ENCODE measurements at places on chromosomes 1 and 21.

- no peak for DNase-seq
These were observed 4.3 kb upstream of the TTC22 start for GRCh38 chr1:54805466-54805865.

DNA sequence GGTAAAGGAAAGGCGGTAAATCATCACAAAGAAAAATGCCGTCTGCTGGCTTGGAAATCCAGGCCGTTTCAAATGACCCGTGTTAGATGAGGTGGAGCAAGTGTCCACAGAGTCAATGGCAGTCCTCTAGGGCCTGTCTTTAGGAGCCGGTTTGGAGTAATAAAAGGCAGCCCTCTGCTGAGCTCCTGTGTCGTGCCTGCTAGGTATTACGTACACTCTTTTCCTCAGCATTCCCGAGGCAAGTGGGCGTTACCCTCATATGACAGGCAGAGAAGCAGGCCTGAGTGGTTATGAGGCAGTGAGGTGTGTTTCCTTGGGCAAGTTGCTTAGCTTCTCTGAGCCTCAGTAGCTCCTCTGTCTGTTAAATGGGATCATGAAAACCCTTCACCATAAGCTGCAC is 7.7 kb downstream of the NENF start:
- no peak for DNase-seq

- no peak for DNase-seq
These were observed 7.8 kb downstream of the MORN1 start for GRCh38 chr1:2383576-2383975.

DNA sequence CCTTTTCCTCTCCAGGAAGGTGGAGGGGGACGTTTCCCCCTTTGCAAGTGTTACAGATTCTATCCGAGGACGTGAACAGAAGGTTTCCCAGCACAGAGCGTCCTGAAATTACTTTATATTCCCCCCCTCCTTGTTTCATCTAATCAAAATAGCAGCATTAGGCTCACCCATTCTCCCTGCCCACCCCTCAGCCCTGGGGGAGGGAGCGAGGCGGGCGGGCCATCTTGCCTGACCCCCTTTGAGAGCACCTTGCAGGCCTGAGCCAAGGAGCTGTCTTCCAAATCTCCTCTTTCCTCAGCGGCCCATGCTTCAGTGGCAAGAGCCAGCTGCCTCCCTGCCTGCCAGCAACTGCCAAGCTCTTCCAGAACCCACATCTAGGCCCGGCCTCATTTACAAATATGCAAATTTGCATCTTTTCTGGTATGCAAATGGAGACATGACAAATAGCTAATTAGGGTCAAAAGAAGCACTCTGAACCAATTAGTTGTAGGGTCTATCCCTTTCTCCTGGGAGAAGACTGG is 69.1 kb upstream of the POU3F1 start:
- DNase-seq, result no peak

DNA sequence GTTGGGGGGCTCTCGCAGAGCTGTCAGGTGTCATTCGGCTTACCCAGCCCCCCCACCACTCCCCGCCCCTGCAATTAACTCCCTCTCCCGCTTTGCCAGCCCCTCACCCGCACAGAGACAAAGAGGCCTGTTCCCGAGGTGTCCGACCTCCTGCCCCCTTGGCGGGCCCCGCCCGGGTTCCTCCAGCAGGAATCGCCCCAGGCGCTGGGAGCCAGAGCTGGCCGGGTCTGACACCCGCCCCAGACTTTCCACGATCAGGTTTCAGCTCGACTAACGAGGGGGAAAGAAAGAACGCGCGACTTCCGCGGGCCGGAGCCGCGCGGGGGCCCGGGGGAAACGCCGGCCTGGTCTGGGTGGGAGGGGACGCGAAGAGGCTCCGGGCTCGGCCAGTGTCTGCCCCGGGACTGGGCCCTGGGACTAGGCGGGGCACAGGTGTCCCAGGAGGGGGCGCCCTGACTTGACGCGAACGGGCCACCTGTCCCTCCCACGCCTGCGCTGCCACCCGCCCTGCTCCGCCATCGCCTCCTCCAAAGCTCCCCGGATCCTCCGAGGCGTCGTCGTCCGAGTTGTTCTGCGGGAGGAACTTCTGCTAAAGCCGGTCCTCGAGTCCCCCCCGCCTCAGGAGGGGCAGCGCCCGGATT is 36.4 kb upstream of the HHAT start:
- DNase-seq, result no peak

DNA sequence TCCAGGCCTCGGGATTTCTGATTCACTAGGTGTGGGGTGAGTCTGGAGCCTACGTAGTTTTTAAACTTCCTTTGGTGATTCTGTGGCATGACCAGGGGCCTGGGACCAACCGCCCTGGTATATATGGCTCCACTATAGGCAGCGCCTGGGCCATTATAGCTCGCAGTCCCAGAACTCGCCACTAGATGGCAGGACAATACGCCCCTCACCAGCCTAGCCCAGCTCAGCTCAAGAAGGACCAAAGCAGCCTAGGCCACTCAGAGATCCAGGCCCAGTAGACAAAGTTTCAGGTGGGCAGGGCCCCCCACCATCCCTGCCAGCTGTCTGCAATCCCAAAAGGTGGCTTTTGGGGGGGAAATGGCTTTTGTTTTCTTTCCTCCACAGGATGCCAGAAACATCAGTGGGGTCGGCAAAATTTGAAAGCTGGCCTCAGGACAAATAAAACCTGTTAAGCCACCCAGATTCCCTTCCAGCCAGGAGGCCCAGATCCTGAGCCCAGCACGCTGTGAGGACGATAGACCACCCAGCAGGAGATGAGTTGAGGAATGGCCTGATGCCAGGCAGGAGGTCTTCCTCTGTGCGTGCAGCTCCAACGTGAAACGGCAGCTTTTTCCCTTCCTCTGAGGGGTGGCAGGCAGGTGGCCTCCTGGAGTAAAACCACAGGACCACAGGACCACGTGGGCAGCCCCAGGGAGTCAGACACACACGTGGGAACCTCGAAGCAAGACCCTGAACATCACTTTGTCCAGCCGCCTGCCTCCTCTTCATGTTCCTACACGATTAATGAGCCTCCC is 24.8 kb upstream of the TMEM51 start:
- DNase-seq, result no peak

DNA sequence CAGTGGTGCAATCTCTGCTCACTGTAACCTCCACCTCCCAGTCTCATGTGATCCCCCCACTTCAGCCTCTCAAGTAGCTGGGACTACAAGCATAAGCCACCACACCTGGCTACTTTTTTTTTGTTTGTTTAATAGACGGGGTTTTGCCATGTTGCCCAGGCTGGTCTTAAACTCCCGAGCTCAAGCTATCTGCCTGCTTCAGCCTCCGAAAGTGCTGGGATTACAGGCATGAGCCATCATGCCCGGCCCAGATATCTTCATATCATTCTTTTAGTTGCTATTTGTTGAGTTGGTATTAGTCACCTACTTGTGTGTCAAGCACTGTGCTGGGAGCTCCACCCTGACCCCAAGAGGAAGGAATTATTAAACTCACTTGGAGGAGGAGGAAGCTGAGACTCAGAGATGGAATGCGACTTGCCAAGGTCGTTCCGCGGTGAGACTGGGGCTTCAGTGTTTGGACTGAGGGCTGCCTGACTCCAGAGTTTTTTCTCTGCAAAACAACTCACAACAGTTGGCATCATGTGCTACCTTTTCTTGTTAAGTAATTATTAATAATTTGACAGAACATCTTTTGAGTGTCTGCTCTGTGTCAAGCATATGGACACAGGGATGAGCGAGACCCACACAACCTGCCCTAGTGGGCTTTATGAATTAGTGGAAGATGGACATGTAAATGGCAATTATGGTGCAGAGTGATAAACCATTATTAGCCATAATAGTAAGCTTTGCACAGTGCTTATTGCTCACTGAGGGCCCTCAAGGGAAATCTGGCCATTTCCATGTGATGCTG is 132.0 kb downstream of the FOXD2 start:
- no peak for DNase-seq

DNA sequence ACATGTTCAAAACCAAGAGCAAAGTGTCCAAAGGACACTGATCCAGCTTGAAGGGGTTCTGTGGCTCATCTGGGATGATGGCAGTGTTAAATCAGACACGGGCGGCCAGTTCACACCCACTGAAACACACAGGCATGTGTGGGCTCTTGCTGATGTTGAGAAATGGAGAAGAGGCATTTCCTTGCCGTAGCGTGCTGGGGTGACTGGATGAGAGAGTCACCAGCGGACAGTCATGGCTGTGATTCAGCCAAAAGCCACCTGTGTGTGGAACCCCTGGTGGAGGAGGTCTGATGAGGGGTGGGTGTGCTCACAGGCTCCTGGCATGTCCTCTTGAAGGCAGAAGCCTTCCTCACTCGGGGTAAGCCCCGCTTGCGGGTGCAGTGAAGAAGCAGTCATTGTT is 7.2 kb downstream of the C1orf35 start:
- DNase-seq, result no peak

- no peak for DNase-seq
These were observed 56.9 kb downstream of the LRRC8D start for GRCh38 chr1:89877756-89878155.

GRCh38 chr1:161044535-161044907 is 1.3 kb downstream of the USF1 start:
- peak; percentile 39 for DNase-seq

- no peak for DNase-seq
These were observed 156.3 kb downstream of the C1orf94 start for GRCh38 chr1:34332996-34333395.

DNA sequence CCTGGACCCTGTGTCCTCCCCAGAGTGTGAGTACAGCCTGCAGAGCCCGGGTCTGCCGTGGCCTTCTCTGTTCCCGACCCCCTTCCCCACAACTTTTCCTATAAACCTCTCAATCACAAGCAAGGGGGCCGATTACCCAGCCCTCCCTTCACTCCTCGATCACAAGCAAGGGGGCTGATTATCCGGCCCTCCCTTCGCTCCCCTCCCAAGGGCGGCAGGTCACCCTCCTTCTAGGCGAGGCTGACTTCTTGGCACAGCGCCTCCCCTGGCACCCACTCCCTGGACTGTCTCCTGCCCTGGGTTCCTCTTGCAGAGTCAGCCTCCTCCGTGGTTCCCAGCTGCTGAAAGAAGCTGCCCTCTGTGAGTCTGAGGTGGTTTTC is 12.3 kb upstream of the LDLRAP1 start:
- DNase-seq, result no peak

DNA sequence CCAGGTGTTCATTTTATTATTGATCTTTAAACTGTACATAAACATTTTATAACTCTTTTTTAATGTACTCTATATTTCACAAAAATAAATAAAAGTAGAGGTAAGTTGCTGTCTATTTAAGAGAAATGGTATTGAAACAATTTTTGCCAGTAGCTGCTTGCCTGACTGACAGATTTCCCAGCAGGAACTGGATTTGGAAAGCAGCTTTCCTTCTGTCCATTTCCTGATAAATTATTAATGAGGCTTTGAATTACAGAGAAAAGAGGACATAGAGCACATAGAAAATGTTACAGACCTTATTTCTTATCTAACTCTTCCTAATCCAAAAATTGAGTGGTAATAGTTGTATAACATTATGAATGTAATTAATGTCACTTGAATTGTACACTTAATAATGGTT is 79.7 kb upstream of the BCL10 start:
- DNase-seq, result no peak

- DNase-seq, result no peak
These were observed 252.5 kb downstream of the SDCCAG8 start for GRCh38 chr1:243508303-243508713.

- no peak for DNase-seq
These were observed 55.8 kb downstream of the SLC9A1 start for GRCh38 chr1:27099135-27099586.

DNA sequence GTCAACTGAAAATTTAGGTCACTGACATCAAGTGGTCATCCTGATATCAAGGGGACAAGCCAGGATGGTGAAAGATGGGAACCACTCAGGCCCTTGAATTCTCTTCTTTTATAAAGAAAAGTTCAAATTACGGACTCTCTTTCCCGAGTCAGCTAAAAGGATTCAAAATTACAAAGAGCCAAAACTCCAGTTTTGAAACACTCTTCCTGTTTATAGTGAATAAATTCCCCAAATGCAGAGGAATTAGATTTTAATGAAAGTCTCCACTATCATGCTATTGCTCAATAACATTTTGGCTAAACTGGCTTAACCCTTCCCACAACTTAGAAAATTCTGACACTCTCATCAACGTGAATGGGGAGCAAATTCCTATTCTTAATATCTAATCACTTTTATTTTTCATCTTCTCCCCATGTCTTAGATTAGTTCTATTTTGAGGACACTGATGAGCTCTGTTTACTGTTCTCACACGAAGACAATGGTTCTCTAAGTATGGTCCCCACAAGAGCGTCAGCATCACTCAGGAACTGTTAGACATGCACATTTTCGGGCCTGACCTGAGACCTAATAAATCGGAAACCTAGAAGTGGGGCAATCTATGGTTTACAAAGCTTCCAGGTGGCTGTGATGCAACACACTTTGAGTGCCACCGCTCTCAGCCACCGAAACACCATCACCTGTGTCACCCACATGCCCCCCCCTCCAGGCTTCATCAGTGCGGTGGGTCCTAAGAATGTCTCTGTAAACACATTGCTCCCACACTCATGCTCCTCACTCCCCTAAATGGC is 64.4 kb upstream of the TIAM1 start:
- no peak for DNase-seq

DNA sequence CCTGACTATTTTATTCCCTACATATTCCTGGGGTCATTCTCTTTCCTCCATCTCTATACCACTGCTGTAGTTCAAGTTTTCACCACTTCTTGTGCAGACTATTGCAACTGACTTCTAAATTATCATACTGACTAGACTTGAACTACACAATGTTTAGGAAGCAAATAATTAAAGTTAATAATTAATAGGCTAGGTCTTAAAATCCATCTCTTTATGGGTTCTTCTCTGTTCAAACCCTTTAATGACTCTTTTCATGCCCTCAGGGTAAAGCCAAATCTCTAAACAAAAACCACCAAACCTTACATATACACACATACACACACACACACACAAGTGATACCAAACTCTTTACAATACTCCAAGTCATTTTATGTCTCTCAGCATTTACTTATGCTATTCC is 22.3 kb upstream of the MOB3C start:
- DNase-seq, result no peak

GRCh38 chr1:77513839-77514763 is 168.4 kb downstream of the ZZZ3 start:
- no peak for DNase-seq

GRCh38 chr1:33338440-33339211 is 17.7 kb upstream of the A3GALT2 start:
- DNase-seq, result no peak

GRCh38 chr1:223870617-223871574 is 25.1 kb upstream of the TP53BP2 start:
- DNase-seq, result no peak

DNA sequence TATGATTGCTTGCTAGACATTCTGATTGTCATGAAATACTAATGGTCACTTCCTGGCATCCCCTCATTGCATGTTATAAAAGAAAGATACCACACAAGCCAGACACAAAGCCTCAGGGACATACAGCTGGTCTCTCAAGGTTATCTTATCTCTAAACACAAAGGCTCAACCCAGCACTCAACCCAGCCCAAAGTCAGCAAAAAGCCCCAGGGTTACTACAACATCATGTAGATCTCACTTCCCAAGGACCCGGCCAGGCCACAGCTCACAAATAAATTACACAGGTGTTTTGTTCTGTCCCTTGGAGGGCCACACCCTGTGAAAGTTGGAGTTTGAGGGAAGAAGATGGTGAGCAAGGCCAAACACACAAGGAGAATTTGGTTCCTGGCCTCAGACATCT is 109.7 kb upstream of the BARHL2 start:
- DNase-seq, result no peak

Measured in stimulated activated naive CD4-positive, alpha-beta T cell (primary cell).